ENCODE measurements at places on chromosomes 16 and 17.
A peak's percentile ranks its signal among the peaks of the same experiment; 100 is the strongest.

DNA sequence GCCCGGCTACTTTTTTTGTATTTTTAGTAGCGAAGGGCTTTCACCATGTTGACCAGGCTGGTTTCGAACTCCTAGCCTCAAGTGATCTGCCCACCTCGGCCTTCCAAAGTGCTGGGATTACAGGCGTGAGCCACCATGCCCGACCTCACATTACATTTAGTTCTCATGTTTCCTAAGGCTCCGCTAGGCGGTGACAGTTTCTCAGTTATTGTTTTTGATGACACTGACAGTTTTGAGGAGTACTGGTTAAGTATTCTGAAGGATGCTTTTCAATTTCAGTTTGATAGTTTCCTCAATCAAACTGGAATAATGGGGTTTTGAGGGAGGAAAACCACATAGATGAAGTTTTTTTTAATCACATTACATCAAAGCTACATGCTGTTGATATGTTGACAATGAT is 1028.5 kb downstream of the CDH8 start:
- no peak for DNase-seq

DNA sequence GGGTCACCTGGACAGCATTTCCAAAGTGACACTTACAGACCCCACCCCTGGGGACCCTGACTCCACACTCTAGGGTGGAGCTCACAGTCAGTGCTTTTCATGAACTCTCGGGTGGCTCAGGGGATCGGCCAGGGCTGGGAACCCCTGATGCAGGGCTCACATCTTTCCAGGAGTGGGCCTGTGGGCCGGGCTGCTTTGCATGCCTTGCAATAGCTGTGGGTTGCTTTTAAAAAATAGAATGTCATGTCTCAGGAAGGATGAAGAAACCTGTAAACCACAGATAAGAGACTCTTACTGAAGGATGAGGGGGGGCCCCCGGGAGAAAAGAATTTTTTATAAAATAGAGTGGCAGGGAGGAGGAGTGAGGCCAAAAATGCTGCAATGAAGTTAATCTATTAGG is 40.2 kb downstream of the RBFOX3 start:
- no peak for DNase-seq

GRCh38 chr17:75568412-75569255 is 19.0 kb upstream of the MYO15B start:
- no peak for DNase-seq

- no peak for DNase-seq
Measured at GRCh38 chr16:27550582-27550920, 607 bp downstream of the KATNIP start.

GRCh38 chr17:39568702-39569101 is 39.0 kb downstream of the NEUROD2 start:
- no peak for DNase-seq

DNA sequence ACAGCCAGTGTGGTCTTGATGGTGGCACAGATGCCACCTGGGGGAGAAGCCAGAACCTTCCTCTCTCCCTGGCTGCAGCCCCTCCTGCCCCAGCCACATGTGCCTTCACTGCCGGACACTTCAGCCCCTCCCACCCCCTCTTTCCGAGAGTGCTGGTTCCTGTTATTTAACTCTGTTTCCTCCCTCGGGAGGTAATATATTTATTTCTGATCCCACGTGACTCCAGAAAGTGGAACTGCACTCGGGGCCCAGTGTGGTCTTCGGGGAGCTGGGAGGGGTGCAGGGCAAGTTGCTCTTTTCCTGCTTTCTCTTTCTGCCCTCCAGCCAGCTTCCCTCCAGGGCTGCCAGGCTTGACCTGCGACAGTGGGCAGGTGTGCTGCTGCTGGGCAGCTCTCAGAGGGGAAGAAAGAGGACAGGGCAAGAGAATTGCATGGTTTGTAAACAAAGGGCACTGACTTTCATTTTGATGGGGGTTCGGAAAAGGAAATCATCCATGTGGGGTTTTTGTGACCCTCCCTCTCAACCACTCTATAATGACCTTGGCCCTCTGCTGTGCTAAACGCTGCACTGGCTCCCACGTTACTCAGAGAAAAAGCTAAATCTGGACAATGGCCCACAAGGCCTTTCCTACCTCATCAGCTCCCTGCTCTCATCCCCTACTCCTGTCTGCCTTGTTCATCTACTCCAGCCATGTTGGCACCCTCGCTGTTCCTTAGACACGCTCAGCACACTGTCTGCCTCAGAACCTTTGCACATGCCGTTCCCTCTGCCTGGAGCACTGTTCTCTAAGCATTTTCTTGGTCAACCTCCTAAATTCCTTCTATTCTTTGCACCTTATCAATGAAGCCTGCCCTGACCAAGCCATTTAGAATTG is 8.2 kb upstream of the CIITA start:
- no peak for DNase-seq

- no peak for DNase-seq
Measured at GRCh38 chr16:17252701-17253100, 218.1 kb downstream of the XYLT1 start.

GRCh38 chr17:16351831-16352230 is 1.4 kb downstream of the CENPV start:
- no peak for DNase-seq

DNA sequence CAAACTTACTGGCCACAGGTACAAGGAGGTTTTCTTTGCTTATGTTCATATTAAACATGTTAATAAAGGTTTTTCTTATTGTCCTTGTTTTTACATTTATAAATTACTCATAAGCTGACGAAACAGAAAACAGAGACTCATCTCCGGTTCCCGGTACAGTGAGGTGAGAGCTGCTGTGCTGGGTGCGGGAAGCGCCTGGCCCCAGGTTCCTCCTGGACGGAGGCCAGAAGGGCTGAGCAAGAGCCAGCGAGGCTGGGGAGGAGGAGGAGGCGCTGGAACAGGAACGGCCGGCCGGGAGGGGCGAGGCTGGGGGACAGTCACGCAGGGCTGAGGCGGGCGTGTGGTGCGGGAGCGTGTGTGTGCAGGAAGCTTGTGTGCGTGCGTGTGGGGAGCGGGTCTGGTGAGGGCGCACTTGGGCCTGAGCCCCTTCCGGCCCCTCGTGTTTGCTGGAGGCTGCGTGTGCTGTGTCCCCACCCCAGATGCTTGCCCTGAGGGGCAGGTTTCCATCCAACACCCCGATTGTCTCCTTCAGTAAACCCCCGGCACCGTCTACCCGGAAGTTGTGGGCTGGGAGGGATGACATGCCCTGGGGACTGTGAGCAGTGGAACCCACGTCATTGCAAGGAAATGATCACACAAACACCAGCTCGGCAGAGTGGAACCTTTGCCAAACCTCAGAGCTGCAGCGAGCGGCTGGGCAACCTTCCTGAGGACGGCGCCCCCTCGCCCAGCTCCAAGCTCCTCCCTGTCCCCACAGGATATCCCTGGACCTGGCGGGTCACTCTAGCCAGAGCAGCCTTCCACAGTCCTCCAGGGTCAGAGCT is 19.5 kb downstream of the CD7 start:
- peak; percentile 62 for DNase-seq
